ENCODE measurements at places on chromosomes 4 and X. TPM values are rescaled to one million over a fixed set of nuclear protein-coding genes. Genes with fewer than 3 reads are reported as not detected.

The TMPRSS11D gene
- total RNA-seq: not detected

The PAGE2B gene
- not detected for total RNA-seq

The TMSB15C gene
- total RNA-seq: 2.5 TPM

The HOPX gene
- 0.21 TPM for total RNA-seq

The IL3RA gene
- 28.2 TPM for total RNA-seq

The ARX gene
- not detected for total RNA-seq

The MAGEB2 gene
- total RNA-seq: not detected

The USP51 gene
- total RNA-seq: 1.1 TPM

The TFDP3 gene
- not detected for total RNA-seq

The PNMA6F gene
- total RNA-seq: not detected

The INTS6L gene
- 2.5 TPM for total RNA-seq

The NDST3 gene
- total RNA-seq: not detected

The POU3F4 gene
- not detected for total RNA-seq

The STOX2 gene
- 0.07 TPM for total RNA-seq

The XAGE2 gene
- not detected for total RNA-seq

The GABRG1 gene
- not detected for total RNA-seq

The NIPAL1 gene
- total RNA-seq: 1.6 TPM

The DUX4 gene
- not detected for total RNA-seq

The FAM53A gene
- 2.0 TPM for total RNA-seq

The LRAT gene
- not detected for total RNA-seq

The RASSF6 gene
- total RNA-seq: not detected

The BEX1 gene
- 0.20 TPM for total RNA-seq

The REELD1 gene
- total RNA-seq: not detected

The SRPX gene
- 368 TPM for total RNA-seq

The FABP2 gene
- total RNA-seq: not detected

The KLHL13 gene
- 15.5 TPM for total RNA-seq

The NPY1R gene
- total RNA-seq: 0.14 TPM

The CXCL13 gene
- total RNA-seq: not detected

The DCAF12L1 gene
- total RNA-seq: not detected

The EFHC2 gene
- not detected for total RNA-seq

The MSN gene
- 509 TPM for total RNA-seq

The LONRF3 gene
- 22.4 TPM for total RNA-seq

The AKAP4 gene
- not detected for total RNA-seq

The OR13H1 gene
- total RNA-seq: not detected

The UGT2A3 gene
- total RNA-seq: not detected

The RENBP gene
- total RNA-seq: 4.9 TPM

The TBX22 gene
- total RNA-seq: not detected

The STAG2 gene
- 112 TPM for total RNA-seq

The ANK2 gene
- total RNA-seq: 0.18 TPM

The SMIM10 gene
- total RNA-seq: 2.2 TPM

The CBR4 gene
- total RNA-seq: 19.2 TPM

The TRMT10A gene
- total RNA-seq: 7.2 TPM

The UGT2B11 gene
- not detected for total RNA-seq

The GAGE12J gene
- not detected for total RNA-seq

The WNK3 gene
- total RNA-seq: 2.3 TPM

The CPLX1 gene
- 0.14 TPM for total RNA-seq

The SERPINA7 gene
- not detected for total RNA-seq

The PPARGC1A gene
- total RNA-seq: not detected

The CFP gene
- 0.13 TPM for total RNA-seq

The ESX1 gene
- total RNA-seq: not detected

The ZFP92 gene
- total RNA-seq: 1.6 TPM
